ENCODE measurements at places on chromosomes 1 and 21. TPM values are rescaled to one million over a fixed set of nuclear protein-coding genes. Genes with fewer than 3 reads are reported as not detected.

The CKS1B gene
- total RNA-seq: 187 TPM

The SYT6 gene
- total RNA-seq: not detected

The ILDR2 gene
- total RNA-seq: 0.86 TPM

The TLR5 gene
- 1.2 TPM for total RNA-seq

The CRB1 gene
- total RNA-seq: not detected

The DEPDC1 gene
- total RNA-seq: 62.9 TPM

The ASPM gene
- 30.0 TPM for total RNA-seq
